8988T (cell line): ENCODE measurements at places on chromosomes 4 and X.

DNA sequence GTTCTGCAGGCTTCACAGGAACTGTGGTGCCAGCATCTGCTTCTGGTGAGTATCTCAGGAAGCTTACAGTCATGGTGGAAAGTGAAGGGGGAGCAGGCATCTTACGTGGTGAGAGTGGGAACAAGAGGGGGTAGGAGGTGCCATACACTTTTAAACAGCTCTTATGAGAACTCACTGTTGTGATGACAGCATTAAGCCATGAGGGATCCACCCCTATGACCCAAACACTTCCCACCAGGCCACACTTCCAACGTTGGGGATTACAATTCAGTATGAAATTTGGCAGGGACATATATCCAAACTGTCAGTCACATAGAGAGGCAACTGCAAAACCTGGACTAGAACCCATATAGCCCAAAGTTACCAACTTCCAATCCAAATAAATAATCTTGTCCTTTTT is 43.1 kb upstream of the ZCCHC12 start:
- no peak for DNase-seq

DNA sequence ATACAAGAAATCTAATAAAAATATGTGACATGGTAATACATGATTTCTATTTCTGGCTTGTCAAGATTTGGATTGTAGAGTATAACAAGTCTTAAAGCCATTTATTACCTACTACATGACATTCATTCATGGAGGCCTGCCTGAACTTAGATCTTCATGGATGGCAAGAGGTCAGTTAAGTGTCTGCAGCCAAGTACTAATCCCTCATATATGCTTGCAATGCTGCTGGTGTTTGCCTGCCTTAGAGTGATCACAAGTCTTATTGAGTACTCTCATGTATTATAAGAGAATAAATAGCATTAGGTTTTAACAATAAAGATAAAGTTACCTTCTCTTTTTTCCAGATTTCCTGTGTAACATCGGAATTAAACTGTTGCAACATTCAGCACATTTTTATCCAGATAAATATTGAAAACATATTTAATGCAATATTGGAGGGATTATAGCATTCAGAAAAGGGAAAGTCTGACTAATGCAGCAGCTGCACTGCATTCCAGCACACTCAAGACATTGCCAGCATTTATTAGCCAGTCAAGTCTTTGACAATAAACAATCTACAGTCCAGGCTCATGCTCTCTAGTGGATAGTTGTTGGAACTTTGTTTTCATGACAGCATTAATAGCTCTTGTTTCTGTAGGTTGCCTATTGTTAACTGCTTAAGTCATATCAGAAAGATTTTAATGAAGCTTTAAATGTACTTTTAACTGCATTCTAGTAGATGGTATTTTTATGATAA is 737.1 kb downstream of the FAT4 start:
- DNase-seq, result no peak

DNA sequence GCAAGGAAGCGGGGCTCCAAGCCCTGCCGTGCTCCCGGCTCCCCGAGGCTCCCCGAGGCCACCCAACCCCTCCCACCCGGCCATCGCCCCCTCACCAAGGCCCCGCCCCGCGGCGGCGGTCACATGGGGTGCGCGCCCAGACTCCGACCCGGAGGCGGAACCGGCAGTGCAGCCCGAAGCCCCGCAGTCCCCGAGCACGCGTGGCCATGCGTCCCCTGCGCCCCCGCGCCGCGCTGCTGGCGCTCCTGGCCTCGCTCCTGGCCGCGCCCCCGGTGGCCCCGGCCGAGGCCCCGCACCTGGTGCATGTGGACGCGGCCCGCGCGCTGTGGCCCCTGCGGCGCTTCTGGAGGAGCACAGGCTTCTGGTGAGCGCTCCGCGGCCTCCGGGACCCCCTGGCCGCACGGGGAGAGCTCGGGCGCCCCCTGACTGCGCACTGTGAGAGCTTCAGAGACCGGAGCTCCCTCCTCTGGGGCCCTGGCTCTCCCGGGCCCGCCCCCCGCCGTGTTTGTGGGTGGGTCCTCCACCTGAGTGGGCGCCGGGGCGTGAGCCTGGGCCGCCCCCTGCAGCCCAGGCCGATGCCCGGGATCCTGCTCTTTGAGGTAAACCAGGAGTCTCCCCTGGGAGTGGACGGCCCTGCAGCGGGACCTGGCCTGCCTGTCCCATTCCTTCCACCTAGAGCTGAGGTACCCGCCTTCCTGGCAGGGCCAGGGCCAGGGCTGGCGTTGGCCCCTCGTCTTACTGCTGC is at the start of gene IDUA:
TSS of gene IDUA (plus strand) at position 166 of the 745 bp plus-strand sequence. CDS start at position 207, 41 bp downstream.
- DNase-seq, result peak; percentile 95

DNA sequence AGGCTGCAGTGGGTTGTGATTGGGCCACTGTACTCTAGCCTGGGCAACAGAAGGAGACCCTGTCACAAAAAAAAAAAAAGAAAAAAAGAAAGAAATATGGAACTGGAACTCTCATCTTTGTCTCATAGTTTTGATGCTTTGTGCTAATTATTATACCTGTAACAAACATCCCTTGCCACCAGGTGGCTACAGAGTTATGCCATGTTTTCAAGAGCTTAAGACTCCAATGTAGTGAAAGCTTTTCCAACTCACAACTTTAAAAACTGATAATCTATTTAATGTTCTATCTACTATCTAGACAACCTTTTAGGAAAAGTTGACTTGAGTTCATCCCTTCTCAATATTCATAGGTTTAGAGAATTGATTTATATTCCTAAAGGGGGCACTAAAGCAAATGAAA is 42.4 kb downstream of the HTR2C start:
- no peak for DNase-seq

- no peak for DNase-seq
Measured at GRCh38 chr4:107780665-107781064, 44.1 kb upstream of the SGMS2 start.

DNA sequence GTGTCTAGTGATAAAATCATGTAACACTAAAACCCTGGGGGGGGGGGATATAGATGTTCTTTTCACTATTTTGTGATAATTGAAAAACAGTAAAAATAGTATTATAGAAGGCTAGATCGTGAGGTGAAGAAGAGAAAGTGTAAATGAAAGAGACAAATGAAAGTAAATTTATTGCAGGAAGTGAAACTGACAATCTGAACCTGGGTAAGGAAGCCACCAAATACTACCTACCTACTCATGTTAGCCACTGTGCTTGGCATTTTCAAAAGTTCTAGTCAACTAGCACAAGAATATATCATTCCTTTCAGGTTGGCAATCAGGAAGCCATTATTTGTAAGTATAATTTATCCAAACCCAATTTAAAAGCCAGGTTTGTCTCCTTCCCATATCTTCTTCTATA is 1366.1 kb downstream of the FAM133A start:
- no peak for DNase-seq

DNA sequence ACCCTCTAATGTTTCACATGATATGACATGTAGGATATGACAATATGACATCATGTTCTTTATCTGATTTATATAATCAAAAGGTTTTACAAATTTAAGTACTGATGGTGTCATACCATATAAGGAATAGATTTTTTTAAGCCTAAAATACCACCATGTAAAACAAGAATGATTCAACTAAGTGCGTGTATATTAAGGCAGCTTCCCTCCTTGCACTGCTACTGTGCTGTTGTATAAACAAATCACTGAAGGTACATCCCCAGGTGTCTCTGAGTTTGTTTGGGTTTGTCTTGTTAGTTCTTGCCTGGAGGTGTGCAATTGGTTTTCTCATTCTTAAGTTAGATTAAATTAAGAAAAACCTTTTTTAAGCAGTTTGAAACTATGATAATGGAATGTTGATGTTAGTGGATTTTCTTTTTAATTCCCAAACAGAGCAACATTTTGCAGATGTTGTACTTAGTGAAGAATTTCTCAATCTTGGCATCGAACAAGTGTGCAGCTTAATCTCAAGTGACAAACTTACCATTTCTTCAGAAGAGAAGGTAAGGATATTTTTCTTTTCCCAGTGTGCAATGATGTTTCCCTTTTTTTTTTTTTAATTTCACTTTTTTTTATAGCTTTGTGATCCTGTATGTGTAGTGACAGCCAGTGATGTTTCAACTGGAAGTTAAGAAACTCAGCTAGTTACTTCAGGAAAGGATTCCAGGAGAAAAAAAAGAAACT is 33.4 kb upstream of the MSMO1 start:
- DNase-seq, result no peak

GRCh38 chr4:108758498-108758897 is 4.4 kb downstream of the ETNPPL start:
- DNase-seq, result no peak

DNA sequence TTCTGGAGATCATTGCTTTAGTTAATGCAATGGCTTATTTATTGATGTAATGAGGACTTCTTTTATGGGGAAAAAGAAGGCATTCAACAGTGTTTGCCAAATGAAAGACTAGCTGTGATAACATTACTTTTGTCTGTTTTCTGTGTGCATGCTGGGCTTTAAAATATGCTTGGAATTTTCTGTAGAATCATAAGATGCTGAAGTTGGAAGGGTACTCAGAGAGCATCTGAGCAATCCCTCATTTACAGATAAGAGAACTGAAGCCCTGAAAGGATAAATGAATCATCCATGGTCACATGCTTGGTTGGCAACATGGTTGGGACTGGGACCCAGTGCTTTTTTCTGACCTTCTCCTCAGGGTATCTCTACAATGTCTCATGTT is 31.4 kb upstream of the PITX2 start:
- DNase-seq, result no peak

DNA sequence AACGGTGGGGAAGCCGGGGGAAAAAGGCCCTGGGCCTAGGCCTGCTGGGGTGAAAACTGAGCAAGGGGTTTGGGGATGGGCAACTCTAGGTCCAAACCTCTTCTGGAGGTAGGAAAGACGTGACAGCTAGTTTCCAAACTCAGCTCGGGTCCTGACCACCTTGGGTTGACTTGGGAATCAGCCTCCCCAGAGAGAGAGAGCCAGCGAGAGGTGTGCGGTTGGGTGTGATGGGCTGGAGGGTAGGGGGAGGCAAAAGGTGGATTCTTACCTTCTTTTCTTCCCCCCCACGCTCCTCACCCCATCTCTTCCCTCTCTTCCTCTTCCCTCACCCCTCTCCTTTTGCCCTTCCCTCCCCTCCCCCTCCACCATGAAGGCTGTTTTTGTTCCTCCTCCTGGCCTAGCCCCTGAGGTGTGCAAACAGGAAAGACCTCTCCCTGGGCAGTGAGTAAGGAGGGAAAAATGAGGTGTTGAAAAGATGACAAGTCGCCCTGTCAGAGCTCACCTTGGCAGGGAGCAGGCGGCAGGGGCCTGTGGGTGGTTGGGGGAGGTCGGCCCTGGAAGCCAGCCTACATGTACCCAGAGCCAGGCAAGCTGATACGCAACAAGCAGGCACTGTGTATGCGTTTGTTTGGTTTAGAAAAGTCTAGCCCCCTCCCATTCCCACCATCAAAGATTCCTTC is 14.8 kb downstream of the PJA1 start:
- no peak for DNase-seq

GRCh38 chr4:6095023-6095752 is 77.0 kb upstream of the C4orf50 start:
- no peak for DNase-seq

DNA sequence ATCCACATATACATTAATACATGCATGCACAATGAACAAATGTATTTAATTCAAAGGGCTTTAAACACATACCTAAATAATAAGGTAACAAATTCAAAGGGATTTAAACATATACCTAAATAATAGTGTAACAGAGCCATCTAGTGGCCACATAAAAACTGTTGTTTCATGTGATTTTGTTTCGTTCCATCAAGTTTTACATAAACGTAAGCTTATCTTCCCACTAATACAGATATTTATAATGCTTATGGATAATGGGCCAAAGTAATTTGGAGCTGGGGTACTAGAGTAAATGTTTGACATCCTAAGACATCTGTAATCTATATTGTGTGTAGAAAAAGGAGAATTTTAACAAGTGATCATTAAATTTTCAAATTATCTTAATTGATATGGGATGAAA is 82.3 kb downstream of the PRSS12 start:
- DNase-seq, result no peak

DNA sequence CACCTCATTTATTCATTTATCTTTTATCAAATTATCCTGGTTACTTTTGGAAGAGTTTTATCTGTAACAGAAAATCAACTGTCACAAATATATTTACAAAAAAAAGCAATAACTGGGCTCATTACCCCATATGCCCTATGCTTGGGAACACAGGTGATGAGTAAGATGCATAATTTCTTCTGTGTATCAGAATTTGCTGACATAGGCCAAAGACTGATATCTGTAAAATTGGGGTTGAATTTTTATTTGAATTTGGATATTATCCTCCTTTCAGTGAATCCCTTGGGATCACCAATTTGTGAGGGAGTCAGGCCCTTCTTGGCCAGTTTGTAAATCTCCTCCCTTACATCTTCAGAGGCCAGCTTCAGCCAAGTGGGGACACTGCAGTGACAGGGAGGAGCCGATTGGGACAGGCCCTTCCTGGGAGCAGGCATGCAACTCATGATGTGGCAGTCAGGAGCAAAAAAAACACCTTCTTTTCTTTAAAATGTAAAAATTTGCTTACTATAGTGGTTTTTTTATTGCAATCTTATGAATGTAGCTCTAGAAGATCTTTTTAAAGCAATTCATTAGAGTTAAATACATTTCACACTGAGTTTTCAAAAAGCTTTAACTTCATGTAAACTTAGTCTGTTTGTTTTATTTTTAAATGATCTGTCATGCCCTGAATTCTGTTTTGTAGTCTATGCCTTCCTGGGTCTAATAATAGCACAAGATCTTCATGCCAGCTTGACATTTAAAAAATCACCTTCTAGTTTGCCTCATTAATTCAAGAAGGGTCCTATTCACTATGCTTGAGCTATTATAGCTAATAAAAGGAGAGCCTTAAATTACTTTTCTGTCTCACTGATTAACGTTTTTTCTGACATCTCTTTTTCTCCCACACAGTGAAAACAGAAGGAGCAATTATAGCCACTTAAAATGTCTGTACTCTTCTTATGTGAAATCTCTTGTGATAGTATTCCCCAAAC is 136.6 kb upstream of the SPRY1 start:
- no peak for DNase-seq

DNA sequence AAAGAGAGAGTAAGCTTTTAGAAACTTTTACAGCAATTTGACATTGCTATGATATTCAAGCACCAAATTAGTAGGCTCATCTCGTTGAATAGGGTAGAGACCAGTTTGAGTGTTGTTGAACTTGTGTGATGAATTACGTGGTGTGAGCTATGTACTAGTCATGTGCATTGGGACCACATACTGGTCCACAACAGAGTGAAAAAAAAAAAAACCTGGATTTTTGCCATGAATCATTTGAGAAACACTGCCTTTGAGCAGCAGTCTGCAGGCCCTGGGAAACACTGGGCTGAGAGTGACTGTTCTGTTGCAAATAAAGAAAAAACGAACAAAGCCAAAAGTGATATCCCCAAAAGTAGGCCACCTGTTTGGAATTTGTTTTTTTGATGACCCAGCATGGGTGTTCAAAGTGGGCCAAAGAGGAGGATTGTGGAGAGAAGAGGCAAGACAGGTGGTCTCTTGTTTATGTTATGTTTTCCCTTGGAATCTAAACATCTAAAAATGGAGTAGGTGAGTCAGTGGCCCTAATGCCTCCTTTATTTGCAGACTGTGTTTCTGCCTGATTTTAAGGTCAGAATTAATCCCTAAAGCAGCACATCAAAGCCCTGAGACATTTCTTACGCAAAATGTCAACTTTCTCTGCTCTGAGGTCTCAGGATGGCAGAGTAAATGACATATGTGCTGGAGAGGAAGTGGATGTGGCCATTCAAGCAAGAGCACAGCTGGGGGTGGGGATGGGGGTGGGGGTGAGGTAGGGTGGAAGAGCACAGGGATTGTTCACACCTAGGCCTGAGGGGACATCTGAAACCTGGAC is 33.5 kb downstream of the TAF7L start:
- DNase-seq, result no peak
